Activated CD4-positive, alpha-beta T cell treated with anti-CD3 and anti-CD28 coated beads for 24 hours (primary cell): ENCODE measurements at places on chromosomes 5 and 9.

GRCh38 chr5:132253452-132254320 lies 3.8 kb upstream of the PDLIM4 start:
- no peak for DNase-seq

GRCh38 chr5:154837009-154837901 lies 13.1 kb downstream of the FAXDC2 start:
- DNase-seq = no peak

DNA sequence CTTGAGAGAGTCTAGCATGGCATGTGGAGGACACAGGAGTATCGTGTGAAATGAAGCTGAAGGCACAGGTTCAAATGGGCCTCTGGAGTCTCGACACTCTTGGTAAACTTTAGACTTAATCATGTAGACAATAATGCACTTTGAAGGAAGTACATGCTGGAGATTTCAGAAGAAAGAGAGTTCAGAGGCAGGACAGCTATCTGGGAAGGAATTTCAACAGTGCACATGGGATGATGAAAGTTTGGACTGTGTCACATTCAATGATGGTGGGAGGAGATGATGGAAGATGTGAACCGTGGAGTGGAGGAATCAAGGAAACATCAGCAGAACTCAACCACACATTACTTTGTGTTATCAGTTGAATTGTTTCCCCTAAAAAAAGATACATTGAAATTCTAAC lies 88.6 kb upstream of the PAPPA start:
- no peak for DNase-seq

DNA sequence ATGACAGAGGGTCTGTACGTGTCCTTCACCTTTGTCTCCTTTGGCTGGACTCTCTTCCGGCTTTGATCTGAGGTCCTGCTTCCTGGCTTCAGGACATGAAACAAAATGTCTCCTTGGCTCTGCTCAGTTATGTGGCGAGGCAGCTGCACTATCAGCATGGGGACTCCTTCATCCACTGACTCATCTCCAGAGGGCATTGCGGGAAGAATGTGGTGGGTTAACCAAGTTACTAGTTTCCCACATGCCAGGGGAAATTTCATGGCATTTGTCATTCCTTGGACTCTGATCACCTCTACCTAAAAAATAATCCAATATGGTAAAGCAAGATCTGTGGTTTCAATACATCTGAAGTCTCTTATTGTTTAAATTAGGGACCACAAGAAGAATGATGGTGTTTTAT lies 259.7 kb downstream of the MED10 start:
- no peak for DNase-seq

GRCh38 chr5:101942321-101942882 lies 353.7 kb downstream of the SLCO4C1 start:
- DNase-seq = no peak

- DNase-seq = no peak
Measured at GRCh38 chr5:61461417-61461816, 129.4 kb downstream of the ZSWIM6 start.

GRCh38 chr9:110588296-110588695 lies 8.8 kb upstream of the SVEP1 start:
- DNase-seq = no peak

GRCh38 chr5:53817183-53817582 lies 256.7 kb downstream of the NDUFS4 start:
- DNase-seq = no peak

DNA sequence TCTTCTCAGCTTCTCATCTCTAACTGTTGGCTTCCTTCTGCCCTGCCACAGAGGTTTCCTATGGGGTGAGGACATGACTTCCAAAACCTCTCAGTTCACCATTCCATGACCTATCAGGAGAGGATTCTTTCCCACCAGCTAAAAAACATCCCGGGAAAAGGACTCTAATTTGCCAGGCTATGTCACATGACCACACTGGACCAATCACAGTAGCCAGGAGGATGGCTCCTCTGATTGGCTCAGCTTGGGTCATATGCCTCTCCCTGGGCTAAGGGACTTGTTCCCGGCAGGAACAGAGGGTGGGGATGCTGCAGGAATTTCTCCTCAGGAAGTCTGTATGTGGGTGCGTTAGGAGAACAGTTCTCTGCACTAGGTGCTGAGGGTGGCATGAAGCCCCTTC lies 40.3 kb upstream of the XPA start:
- DNase-seq = no peak

GRCh38 chr5:10467281-10468198 lies 25.9 kb downstream of the ROPN1L start:
- DNase-seq = no peak

DNA sequence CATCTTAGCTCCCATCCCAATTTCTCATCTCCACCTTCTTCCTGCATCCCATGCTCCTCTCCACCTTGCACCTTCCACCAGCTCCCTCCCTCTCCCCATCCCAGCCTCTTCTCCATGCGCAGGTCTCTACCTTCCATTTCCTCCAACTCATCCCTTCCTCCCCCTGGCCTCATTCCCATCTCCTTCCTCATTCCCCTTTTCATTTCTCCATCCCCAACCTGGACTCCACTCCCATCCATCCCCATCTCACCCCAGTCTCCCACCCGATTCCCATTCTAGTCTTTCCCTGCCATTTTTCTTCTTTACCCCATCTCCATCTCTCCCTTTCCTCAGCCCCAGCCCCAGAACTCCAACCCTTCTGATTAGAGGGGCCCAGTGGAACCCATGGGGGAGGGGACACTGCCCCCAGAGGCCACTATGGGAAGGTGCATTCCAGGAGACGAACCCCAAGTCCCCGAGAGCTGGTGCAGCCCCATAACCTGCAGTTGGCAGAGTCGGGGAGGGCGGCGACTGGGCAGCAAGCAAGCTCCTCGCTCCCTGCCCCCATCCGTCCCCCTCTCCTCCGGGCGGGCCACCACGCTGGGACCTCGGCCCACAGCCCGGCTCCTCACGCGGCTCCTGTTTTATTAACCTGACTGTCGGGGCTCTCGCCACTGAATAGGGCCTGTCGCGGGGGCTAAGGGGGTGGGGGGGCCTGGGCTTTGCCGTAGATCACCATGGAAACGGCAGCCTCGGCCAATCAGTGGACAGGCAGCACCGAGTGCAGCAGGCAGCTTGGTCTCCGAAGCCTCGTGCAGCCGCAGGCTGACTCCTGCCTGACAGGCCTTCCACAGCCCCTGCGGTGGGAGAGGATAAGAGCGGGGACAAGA lies 66.7 kb downstream of the PCDH1 start:
- DNase-seq = peak; percentile 7

- DNase-seq = no peak
Measured at GRCh38 chr5:167346461-167346860, 945.0 kb upstream of the WWC1 start.

GRCh38 chr5:81825237-81825636 lies 74.3 kb upstream of the SSBP2 start:
- DNase-seq = no peak

GRCh38 chr9:91580136-91580535 lies 156.5 kb upstream of the NFIL3 start:
- no peak for DNase-seq

GRCh38 chr9:130213911-130214761 lies 41.9 kb downstream of the NCS1 start:
- no peak for DNase-seq

DNA sequence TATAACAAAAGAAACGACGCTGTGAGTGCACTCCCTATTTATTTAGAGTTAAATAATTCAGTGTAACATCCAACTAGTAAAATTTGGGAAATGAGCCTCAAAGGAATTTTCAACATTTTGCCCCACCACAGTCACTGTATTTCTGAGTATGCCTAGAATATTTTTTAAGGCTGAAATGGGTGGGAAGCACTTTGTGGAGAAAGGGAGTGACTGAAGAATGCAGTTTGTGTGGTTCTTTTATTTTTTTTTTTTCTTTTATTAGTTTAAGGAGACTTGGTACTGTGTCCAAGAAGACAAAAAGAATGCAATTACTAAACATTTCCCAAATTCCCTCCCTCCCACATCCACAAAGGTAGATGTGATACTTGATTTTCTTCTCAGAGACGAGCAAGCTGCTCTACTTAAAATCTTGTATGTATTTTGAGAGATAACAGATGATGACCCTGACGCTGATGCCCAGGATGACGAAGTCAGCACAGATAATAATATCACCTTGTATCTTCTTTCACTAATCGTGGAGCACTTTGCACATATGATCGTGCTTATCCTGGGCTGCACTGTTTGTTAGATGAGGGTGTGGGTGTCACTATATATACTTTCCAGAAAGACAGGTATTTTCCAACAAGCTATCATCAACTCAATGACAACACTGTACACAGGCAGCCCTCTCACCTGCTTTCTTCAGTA lies 586.3 kb downstream of the RAB3C start:
- no peak for DNase-seq

DNA sequence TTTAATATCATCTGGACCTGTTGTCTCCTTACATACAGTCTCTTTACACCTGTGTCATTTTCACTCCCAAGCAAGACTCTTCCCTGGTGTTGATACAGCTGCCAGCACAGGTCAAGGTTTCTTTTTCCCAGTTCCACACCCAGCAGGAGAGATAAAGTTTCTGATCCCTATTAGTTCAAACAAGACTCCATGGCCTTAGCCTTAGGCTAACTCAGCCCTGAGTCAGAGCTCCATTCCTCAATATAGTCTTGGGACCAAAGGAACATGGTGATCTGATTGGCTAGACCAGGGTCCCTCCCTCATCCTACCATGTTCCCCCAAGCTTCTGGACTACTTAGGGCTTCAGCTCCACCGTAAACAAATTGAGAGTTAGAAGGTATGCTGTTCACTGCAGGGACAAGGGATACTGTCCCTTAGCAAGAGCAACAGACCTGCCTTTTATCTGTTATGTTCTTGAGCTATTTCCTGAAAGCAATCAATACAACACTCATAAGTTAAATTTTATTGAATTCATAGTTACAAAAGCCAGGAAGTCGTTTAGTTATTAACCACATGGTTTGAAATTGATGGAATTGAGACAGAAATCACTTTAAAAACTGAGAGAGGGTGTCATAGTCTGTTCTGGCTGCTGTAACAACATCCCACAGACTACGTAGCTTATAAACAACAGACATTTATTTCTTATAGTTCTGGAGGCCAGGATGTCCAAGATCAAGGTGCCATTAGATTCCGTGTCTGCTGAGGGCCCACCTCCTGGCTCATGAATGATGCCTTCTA lies 20.5 kb downstream of the SLC1A1 start:
- DNase-seq = no peak

DNA sequence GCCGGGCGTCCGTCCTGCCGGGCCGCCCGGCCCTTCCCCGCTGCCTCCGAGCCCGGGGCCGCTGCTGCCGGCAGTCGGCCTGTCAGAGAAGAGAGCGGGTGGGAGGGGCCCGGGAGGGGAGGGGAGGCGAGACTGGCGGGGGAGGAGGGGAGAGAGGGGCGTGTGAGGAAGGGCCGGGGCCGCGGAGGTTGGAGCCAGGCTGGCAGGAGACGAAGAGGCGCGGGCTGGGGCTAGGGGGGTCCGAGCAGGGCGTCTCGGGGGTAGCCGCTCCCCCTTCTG lies 570 bp downstream of the CREBRF start:
- DNase-seq = peak; percentile 74

DNA sequence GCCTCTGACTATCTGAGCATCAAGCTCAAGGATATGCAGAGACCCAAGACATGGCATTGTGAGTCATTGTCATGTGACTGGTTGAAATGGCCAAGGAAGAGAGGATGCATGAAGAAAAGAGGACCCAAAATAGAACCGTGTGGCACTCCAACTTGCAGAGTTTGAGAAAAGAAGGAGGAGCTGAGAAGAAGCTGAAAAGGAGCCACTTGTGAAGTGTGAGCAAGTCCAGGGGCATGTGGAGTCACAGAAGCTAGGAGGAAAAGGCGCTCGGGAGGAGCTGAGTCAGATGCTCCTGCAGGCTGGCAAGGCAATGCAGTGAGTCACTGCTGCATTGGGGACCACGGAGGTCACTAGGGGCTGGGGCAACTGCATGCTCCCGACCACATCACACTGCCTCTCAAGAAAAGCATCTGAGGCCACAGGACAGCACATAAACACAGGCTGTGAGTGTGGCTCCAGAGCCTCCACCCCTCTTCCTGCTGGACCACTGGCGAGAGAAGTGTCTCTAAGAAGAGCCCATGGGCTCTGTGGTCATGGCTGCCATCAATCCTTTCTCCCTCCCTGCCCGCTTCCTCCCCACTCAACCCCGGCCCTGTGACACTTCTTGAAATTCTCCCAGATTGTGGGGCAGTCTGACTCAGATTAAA lies 197.6 kb downstream of the DRD1 start:
- no peak for DNase-seq

GRCh38 chr9:126507318-126508109 lies 106.2 kb upstream of the LMX1B start:
- DNase-seq = no peak

- no peak for DNase-seq
Measured at GRCh38 chr9:15618540-15619331, 65.9 kb downstream of the CCDC171 start.

GRCh38 chr9:112505607-112506006 lies 19.0 kb downstream of the KIAA1958 start:
- DNase-seq = no peak

- DNase-seq = no peak
Measured at GRCh38 chr9:104286799-104287198, 192.7 kb downstream of the SMC2 start.

DNA sequence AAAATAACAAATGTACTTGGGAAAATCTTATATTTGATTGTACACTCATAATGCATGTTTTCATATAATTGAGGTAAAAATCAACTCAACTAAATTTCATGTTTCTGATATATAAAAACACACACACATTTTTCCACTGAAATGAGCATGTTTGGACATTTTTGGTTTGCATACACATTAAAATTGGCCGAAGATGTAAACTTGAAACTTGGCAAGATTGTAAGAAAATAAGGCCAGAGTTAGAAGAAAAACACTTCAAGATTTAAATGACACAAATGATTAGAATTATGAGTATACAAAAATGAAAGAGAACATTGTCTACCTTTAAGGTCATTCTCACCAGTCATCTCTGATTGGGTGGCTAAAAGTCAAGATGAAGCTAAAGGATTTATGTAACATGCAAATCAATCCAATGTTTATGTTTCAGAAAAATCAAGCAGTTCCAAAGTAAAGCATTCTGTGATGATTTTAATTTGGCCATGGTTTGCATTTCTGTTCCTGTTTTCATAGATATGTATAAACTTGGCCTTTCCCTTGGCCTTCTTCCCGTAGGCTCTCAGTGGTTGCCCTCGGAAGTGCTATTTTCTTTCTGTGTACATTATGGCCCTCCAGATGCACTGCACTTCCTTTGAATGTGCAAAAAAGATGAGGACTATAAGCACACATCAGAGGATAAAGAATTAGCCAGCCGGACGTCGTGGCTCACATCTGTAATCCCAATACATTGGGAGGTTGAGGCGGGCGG lies 1105.4 kb upstream of the DMAC1 start:
- no peak for DNase-seq

- DNase-seq = no peak
Measured at GRCh38 chr5:2906302-2907090, 155.0 kb upstream of the IRX2 start.
